ENCODE measurements at places on chromosomes 3 and 15. TPM values are rescaled to one million over a fixed set of nuclear protein-coding genes. Genes with fewer than 3 reads are reported as not detected.
A peak's percentile ranks its signal among the peaks of the same experiment; 100 is the strongest.

ADAMTS17 gene
- 24.0 TPM for total RNA-seq

KLHL6 gene
- total RNA-seq: 2.7 TPM

NEK4 gene
- 15.9 TPM for total RNA-seq

UBE2E2 gene
- total RNA-seq: 29.1 TPM

ITGA11 gene
- 0.51 TPM for total RNA-seq

GRK7 gene
- 0.06 TPM for total RNA-seq

CFAP161 gene
- total RNA-seq: not detected

SCN5A gene
- total RNA-seq: not detected

USP19 gene
- 36.0 TPM for total RNA-seq

TRANK1 gene
- 33.4 TPM for total RNA-seq

STRIT1 gene
- not detected for total RNA-seq

SPSB4 gene
- not detected for total RNA-seq

CHRFAM7A gene
- not detected for total RNA-seq

GOLGA6L9 gene
- 1.1 TPM for total RNA-seq

- DNase-seq: no peak
Measured at GRCh38 chr15:57059026-57059660, 140.7 kb downstream of the TCF12 start.

DNA sequence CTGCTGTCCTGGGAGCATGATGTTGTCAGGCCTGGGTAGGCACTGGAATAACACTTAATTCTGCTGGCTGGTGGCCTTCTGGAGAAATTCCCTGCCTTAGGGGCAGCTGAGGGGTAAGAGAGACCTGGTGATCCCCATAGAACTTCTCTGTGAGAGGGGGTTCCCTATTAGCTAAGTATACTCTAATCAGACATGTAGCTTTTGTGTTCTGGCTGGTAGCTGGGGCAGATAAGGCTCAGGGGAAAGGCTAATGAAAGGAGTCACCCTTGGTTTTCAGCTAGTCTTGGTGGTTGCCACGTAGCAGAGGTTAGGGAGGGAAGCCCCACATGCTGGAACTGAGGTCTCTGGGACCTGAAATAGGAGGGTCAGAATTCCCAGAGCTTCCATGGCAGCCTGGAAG, 952 bp upstream of the HDDC3 start:
- DNase-seq: no peak

- DNase-seq: no peak
Measured at GRCh38 chr15:59244337-59244736, 37.7 kb downstream of the LDHAL6B start.

DNA sequence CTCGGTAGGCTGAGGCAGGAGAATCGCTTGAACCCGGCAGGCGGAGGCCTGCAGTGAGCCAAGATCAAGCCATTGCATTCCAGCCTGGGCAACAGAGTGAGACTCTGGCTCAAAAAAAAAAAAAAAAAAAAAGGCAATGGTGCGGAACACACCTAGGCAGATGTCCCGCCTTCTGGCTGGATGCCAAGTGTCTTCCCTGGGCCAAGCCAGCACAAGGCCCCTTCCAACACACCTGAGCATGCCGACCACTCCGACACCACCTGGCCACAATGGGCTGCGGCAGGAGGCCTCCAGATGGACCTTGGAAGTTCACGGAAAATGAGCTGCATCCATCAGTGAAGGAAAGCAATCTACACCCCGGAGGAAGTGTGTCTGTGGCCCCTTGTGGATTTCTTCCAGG, 19.0 kb downstream of the NUP210 start:
- DNase-seq: no peak

- DNase-seq: no peak
Measured at GRCh38 chr3:115986555-115987207, 363.4 kb downstream of the GAP43 start.

DNA sequence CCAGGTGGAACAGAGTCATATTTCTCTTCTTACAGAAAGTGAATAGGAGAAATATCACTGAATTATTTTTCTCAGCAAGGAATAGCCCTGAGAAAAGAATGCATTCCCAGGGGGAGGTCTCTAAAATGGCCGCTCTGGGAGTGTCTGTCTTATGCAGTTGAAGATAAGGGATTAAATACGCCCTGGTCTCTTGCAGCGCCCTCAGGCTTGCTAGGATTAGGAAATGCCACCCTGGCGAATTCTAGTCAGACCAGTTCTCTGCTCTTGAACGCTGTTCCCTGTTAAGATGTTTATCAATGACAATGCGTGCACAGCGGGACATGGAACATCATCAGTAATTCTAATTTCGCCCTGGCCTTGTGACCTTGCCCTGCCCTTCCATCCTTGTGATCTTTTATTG, 949.0 kb upstream of the SEMA6D start:
- no peak for DNase-seq

DNA sequence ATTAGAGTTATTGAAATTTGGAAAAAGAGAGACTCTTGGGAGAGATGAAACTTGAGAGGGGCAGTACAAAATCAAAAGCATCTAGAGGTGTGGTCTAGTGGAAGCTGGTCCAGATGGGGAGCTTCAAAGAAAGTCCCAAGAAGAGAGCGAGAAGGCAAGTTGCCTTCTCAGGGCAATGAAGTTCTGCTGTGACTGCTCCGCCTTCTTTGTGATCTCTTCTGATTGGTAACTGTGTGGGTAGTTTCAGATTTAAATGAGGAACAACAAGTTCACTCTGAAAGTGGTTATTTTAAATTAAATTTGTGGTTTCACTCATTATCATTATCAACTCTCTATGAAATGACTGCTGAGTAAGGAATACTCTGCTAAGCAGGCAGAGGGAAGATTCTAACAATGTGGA, 233.3 kb downstream of the NLGN1 start:
- no peak for DNase-seq

DNA sequence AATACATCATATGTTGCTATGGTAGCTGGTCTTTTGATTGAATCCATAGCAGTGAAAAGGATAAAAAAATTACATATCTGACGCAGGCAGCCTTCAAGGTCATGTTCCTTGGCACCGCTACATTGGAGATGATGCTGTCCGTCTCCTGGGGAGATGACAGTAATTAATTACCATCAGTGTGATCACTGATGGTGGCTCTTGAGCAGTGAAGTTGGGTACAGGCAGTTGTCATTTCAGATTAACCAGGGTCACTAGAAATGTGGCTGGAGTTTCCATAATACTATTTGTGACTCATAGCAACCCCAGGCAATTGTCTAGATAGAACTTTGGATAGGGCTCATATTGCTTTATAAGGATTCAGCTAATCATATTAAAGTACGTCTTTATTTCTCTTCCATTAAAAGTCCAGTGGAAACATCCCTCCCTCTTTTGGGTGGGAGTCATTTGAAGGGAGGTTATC, 136.3 kb downstream of the THSD4 start:
- no peak for DNase-seq

DNA sequence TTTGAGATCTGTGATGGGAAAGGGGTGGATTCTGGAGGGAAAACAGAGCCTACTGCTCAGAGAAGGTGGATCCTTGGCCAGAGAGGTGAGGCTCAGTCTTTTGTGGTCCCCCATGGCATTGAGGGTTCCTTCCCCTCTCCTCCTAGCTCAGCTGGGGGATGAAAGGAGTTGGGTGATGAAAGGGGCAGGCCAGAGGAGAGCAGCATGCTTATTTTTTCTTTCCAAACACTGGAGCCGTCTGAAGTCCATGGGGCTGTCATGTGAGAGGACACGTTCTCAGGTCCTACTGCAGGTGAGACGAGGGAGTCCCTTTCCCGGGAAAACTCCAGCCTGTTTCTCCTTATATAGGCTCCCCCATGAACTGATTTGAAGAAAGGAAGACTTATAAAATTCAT, 71.4 kb downstream of the SCN5A start:
- no peak for DNase-seq

DNA sequence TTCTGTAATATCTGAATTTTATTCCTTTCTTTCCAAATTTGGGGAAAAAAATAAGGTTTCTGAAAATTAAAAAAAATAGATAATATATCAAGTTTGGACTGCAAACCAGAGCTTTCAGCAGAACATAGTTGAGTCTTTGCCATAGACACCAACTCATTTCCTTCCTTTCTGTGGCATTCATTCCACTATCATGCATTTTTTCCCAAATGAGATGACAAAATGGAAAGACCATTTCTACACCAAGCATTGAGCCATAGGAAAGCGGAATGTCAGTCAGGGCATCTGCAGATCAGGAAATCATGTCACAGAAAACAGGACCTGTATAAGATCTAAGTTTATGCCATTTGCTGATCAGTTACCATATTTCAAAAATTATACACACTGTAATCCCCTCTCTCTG, 333.3 kb upstream of the THBS1 start:
- no peak for DNase-seq

DNA sequence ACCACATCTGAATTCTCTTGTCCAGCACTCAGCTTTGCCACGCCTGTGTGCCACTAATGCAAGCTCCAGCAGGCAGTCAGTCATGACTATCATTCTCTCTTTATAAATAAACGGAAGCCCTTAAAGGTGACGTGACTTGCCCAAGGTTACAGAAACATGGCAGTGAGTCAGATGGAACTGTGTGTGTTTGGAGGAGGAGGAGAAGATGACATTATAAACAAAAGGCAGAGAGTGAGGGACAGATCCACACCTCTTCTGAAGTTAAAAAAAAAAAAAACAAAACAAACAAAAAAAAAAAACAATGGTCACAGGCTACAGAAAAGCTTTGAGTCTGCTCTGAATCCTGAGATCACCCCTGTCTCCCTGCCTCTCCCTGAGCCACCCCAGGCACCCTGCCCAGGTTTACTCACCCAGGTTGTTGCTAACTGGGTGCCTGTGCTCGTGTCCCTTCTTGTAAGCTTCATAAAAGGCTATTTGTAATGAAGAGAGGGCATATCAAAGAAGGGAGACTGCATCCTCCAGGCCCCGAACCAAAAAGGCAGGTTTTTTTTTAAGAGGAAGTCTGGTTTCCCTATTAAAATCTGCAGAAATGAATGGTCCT, 119.7 kb upstream of the PHLDB2 start:
- peak; percentile 62 for DNase-seq

- DNase-seq: no peak
Measured at GRCh38 chr3:181336597-181336996, 347.1 kb upstream of the DNAJC19 start.

DNA sequence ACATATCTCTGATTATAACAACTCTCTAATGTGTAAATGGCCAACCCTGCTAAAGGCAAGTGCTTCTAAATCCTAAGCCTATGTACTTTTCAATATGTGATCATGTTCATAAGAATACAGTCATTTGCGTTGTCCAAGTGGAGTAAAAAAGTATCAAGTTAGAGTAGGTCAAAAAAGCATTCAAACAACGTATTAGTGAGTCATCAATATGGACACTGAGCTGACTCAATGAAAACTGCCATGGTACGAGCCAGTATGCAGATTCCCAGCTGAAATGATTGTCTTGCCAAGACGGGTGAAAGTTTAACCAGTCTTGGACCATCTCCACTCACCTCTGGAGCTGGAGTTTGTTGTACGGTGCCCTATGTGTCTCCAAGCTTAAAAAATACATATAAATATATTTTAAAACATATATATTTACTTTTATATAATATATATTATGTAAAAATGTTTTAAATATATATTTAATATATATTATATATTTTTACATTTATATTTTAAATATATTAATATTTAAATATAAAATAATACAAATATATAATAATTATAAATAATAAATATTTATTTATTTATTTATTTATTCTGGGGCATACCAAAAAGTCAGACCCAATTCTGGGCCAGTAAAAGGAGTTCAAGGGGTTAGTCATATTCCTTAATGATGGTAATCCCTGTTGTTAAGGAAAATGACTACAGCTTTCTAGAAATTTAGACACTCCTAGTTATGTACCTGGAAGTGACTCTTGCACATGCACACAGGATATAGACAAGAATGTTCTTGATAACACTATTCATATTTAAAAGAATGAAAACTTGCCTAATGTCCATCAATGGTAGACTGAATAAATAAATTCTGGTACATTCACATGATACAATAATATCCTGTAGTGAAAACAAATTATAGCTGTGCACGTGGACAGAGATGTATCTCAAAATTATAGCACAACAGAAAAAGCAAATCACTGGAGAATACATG, 27.2 kb downstream of the PLSCR4 start:
- DNase-seq: peak; percentile 82

- DNase-seq: peak; percentile 54
Measured at GRCh38 chr3:122092460-122093165, 37.5 kb downstream of the CD86 start.

- DNase-seq: no peak
Measured at GRCh38 chr3:17187589-17188184, 302.9 kb downstream of the PLCL2 start.

- DNase-seq: no peak
Measured at GRCh38 chr15:74723754-74724334, 1.5 kb downstream of the CYP1A1 start.

- DNase-seq: no peak
Measured at GRCh38 chr15:87849181-87849580, 407.4 kb downstream of the NTRK3 start.

GRCh38 chr3:126373146-126373613, 16.0 kb upstream of the KLF15 start:
- DNase-seq: no peak

DNA sequence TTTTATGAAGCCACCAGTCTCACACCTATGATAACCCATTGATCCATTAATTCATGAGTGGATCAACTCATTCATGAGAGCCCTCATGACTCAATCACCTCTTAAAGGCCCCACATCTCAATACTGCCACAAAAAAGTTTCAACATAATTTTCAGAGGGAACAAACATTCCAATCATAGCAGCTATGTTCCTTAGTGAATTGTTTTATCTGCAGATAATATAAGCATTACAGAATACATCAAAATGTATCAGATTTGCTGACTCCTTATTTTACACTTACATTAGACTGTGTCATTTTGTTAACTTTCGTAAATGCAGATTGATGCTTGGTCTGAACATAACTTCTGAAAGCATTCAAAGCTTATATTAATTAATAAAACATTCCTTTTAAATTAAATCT, 155.3 kb upstream of the MBNL1 start:
- DNase-seq: no peak

GRCh38 chr3:82558081-82558480, 796.6 kb upstream of the GBE1 start:
- no peak for DNase-seq

GRCh38 chr15:59185725-59186124, 20.9 kb upstream of the LDHAL6B start:
- no peak for DNase-seq

DNA sequence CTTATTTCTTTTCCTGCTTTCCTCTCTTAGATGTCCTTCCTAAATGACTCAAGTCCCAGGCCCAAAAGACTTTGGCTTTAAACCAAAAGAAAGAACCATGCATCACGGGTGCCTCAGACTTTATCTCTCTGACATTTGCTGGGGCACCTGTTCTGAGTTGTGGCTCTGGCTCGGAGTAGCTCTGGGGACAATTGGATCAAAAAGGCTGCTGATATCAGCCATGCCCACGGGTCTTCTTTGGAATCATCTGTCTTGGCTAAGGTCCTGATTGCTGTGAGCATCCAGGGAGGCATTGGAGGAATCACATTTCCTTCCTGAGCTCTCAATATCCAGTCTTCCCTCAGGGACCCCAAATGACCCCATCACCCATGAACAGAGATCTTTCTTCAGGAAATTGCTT, 59.9 kb downstream of the CLSTN2 start:
- no peak for DNase-seq

DNA sequence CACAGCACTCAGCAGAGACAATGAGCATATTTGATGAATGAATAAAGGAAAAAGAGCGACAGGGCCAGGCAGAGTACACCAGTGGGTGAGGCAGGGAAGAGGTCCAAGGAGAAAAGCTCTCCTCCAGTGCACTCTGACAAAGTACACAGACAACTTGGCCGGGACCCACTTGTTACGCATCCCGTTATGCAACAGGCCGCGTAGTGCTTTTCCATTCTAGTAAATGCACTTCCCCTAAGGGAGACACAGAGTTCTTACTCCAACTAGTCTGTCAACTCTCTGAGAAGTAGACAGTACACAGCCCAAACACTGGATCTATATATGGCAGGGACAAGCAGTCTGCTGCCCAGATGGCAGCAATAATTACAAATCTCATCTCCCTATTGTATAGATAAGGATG, 18.5 kb downstream of the LARP6 start:
- peak; percentile 80 for DNase-seq
